Fibroblast of skin of scalp (primary cell): ENCODE measurements at places on chromosomes 2 and 18.
A peak's percentile ranks its signal among the peaks of the same experiment; 100 is the strongest.

DNA sequence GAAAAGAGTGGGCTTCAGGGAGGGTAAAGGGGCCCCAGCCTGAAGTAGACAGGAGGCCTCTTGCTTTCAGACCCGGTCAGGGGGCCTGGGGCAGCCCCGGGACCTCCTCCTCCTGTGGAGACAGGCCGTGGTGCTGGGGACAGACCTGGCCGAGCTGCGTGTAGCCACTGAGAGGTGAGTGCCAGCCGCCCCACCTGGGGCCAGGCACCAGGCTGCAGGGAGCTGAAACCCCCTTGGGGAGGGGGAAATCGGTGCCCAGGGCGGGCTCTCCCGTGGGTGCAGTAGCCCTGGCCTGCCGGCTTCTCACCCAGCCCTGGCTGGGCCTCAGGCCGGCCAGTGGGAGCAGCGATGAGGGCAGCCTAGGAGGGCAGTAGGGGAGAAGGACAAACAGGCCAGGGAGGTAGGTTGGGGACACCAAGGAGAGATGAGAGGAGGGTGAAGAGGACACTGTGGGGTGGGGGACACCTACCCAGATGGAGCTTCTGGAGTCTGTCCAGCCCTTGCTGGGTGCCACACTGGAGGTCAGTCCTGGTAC lies 24.0 kb downstream of the CROCC2 start:
- no peak for DNase-seq

DNA sequence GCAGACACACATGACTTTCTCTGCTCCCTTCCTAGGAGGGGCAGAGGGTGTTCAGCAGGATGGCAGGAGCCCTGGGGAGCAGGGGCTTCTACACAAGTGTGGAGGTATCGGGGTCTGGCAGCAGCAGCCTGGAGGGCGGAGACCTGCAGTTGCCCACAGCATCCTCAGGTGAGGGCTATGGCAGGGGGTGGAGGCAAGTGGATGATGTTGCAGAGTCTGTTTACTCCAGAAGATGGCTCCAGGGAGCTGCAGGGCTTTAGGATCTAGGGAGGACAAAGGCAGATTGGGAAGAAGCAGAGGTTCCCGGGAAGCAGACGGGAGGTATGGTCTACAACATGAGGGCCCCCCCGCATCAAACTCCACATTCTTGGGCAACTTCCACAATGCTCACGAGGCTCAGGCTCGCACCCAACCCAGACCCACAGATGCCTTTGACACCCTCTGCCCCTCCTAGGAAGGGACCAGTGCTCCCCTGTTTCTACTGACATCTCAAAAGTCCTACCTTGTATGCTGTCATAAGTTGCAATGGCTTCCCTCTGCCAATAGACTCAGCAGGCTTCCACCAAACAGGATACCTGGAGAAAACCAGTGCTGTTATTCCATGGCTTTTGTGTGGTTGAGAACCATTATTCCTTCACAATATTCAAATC lies 12.0 kb upstream of the ATP6V1C2 start:
- peak; percentile 8 for DNase-seq

GRCh38 chr2:185291035-185291647 lies 447.5 kb upstream of the FSIP2 start:
- DNase-seq: peak; percentile 54

DNA sequence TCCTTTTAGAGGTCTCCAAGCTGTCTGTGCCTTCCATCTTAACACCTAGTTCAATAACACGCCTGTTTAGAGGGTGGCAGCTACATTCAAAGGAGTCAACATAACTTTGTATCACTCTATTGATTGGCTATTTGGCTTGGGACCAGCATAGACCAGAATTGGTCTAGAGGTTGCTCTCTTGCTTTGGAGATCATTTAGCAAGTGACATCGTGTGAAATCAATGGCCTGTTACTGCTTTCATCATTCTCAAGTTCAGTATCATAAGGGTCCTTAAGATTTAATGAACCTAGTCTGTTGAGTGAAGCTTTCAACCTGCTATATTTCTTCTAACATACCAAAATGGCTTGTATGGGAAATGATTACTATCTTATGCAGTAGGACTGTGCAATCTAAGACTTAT lies 768.2 kb downstream of the NRXN1 start:
- DNase-seq: no peak

DNA sequence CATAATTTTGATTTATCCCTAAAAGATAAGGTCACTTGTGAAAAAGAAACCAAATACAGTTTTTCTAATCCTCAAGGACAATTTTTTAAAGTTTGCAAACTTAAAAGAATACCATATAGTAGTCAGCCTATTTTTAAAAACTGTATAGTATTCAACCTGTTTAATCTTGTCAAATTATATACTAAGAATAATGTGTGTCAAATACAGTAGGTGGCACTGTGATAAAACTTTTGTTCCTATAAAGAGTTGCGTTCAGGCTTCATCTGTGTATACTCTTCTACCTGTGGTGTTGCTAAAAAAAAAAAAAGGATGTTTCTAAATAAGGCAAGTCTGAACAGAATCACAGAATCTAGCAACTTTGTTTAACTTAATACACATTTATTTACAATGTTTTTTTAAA lies 68.6 kb downstream of the CCDC138 start:
- DNase-seq: peak; percentile 15

DNA sequence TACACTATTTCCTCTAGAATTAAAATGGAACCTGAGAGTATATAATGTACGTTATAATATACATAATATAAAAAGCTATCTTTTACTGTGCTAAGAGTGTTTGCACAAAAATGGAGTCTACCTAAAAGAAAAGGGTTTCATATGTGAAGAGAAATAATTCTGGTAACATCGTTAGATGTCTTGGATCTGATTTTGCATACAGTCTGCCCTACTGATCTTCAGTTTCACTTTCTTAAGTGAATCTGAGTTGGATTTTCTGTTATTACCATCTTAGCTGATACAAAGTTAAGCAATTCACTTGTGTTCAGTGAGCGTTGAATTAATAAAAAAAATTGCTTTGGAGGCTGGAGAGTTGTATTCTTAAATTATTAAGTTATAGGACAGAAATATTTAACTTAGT lies 502.1 kb upstream of the TMEFF2 start:
- no peak for DNase-seq

GRCh38 chr2:239162141-239162821 lies 238.5 kb downstream of the HDAC4 start:
- no peak for DNase-seq

DNA sequence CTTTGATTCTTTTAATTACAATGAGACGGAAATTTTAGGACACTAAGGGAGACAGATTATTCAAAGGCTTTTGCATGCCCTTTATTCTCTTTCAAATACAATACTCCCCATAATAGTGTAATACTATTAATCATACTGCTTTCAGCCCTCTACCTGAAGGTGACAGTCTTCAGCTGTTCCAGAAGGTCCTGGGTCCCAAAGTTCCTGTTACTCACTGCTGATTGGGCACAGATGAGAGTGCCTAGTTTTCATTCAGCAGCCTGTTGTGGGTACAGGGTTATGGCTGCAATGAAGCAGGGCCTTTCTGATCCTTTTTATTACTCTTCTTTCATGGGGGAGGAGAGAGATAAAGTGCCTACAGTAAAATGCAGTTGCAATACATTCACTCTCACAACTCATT lies 80.2 kb downstream of the NUP35 start:
- no peak for DNase-seq

GRCh38 chr2:220221992-220222391 lies 594.6 kb downstream of the SLC4A3 start:
- DNase-seq: no peak

DNA sequence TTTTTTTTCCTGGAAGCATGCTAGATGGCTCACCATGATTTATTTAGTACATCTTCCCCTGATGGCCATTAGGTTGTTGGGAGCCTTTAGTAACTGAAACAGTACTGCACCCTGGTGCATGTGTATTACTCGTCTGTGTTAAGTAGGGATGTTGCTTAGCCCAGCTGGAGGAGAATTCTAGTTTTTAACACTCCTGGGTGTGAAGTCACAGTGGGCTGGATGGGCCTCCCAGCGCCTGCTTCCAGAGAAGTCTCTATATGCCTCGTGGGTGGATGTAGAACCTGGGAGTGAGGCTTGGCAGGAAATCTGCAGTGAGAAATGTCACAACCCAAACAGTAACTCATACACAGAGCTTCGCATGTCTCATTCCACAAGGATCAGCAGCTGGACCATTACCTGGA lies 28.9 kb upstream of the NT5DC4 start:
- no peak for DNase-seq

- DNase-seq: peak; percentile 46
Observed at GRCh38 chr18:24659827-24660720, 199.6 kb downstream of the HRH4 start.

- no peak for DNase-seq
Observed at GRCh38 chr2:95034221-95034620, 8.7 kb downstream of the MAL start.

DNA sequence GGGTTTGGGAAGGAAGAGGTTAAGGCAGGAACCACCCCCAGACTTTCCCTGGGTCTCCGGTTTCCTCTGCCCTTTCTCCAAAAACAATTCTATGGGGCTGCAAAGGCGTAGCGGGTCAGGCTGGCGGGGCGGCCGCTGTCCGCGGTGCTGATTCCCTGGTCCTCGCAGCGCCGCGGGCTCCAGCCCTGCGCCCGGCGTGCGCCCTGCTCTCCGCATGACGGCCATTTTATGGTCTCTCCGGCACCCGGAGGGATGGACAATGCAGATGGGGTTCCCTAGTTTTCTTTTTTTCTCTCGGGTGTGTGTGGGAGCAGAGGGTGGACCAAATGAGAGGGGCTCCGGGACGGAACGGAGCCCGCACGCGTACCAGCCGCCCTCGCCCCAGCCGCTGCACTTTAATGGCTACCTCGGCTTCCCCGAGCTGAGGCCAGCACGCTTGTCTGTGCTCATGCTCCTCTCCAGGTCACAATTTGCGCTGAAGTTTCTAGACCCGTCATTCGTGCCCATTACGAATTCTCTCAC lies 1.6 kb downstream of the ST8SIA3 start:
- peak; percentile 49 for DNase-seq

GRCh38 chr2:240850026-240850425 lies 18.6 kb upstream of the AGXT start:
- DNase-seq: no peak

DNA sequence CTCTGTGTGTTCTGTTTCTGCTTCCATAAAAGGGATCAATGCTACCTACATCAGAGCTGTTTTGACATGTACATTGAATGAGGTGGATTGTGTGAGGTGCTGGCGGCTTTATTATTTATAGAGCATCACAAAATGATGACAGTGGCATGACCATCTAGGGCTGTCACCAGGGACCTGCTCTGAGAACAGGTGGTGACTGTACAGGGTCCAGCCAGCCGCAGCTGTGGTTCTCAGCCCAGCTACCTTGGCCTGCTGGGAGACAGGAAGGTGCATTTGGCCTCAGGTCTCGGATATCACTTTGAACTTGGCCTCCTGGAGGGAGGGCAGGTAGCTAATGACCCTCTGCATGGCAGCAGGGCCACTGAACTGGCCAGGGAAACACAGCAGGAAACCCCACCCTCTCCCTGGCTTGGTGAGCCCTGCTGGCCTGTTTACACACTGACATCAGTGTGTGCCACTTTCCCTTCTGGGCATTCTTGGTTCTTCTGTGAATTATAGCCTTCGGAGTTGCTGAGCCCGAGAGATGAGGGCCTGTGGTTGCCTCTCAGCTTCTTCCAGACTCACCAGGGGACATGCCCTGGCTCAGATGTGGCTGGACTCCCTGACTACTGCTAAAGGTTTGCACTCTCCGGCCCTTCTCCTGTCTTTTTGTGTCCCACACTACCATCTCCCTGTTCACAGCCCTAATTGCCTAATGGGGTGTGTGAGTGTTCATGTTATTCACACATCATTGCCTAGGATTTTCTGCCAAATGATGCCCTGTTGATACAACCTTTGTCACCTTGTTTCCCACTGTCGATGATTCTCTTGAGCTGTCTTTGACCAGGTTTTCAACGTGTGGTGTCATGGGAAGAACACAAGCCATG lies 109.2 kb upstream of the RAB12 start:
- no peak for DNase-seq

DNA sequence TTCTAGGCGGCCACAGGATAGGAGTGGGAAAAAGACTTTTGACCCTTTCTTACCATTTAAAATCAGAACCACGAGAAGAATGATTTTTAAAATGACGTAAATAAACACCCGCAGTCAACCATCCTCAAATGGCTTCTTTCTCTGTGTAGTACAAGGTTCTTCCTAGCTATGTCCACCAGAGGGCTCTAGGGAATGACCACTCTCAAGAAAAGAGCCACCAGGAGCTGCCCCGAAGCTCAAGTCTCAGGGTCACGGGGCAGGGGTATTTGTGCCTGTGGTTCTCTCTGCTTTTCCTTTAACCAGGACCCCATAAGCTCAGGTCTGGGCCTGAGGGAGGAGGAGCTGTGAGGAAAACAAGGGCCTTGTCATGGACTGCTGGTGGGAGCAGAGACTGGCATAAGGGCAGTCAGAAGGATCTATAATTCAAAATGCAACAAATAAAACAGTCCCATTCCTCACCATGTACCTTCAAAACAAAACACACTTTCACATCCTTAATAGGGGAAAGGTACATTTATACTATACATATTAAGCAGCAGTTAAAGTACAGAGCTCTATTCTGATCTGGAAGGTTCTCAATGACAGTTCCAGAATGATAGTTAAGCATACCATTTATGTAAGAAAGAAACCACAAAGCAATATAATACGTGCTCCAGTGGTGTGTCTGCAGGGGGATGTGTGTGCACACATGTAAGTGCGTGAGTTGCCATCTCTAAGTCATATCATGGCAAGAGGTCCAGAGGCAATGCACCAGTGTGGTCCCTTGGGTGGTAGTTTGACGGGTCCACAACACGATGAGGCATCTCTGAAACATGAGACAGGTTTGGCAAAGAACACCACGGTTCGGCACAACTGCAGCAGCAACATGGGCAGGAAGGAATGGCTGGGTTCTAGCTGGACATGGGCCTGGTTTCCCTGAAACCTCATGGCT lies 18.6 kb downstream of the LYPD1 start:
- peak; percentile 35 for DNase-seq

- no peak for DNase-seq
Observed at GRCh38 chr2:165434865-165435496, 34.5 kb upstream of the CSRNP3 start.
